CD4-positive, alpha-beta T cell treated with Interleukin-12 subunit alpha and Interleukin-12 subunit beta, for 1 hour (primary cell): ENCODE measurements at places on chromosomes 7 and 10.

- no peak for DNase-seq
Observed at GRCh38 chr7:140526787-140527664, 47.7 kb upstream of the MKRN1 start.

GRCh38 chr10:49500412-49500811, 38.5 kb downstream of the ERCC6 start:
- DNase-seq, result no peak

GRCh38 chr7:94115316-94115715, 111.2 kb upstream of the BET1 start:
- DNase-seq, result no peak

DNA sequence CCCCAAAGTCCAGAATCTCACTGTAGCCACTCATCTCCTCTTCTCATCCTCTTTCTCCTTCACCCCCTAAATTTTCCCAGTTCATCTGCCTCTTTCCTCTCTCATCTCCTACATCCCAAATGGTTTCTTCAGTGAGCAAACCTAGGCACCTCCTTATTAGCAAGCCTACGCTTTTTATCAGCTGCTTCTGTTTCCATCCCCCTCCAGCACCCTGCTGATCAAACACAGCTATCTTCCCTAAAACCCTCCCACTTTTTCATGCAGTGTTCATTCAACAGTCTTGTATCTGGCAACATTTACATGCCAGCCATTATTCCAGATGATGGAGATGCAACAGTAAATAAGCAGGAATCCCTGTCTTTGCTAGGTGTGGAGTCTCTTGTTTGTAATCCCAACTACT, 3.3 kb upstream of the ABRAXAS2 start:
- no peak for DNase-seq

GRCh38 chr7:158094046-158094445, 493.6 kb downstream of the PTPRN2 start:
- DNase-seq, result no peak

DNA sequence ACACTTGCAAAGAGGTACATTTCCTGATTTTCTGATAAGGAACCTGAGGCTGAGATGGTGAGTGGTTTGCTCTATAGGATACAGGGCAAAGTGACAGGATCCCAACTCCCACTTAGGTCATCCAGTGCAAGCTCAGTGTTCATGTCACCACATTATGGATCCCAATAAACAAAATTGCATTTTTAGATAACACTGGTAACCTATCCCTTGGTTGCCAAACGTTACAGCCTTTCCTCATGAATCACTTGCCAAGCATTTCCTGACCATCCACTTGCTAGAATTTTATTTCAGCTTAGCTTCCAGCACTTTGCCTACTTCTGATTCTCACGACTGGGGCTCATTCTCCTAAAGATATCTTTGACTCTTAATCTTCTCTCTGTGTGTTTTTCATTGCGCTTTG, 131.4 kb upstream of the ODAD2 start:
- no peak for DNase-seq

GRCh38 chr7:54877683-54878082, 118.7 kb upstream of the SEC61G start:
- DNase-seq, result no peak

- no peak for DNase-seq
Observed at GRCh38 chr7:139650429-139651100, 127.1 kb downstream of the CLEC2L start.

- DNase-seq, result no peak
Observed at GRCh38 chr7:140640060-140640637, 464 bp downstream of the DENND2A start.

DNA sequence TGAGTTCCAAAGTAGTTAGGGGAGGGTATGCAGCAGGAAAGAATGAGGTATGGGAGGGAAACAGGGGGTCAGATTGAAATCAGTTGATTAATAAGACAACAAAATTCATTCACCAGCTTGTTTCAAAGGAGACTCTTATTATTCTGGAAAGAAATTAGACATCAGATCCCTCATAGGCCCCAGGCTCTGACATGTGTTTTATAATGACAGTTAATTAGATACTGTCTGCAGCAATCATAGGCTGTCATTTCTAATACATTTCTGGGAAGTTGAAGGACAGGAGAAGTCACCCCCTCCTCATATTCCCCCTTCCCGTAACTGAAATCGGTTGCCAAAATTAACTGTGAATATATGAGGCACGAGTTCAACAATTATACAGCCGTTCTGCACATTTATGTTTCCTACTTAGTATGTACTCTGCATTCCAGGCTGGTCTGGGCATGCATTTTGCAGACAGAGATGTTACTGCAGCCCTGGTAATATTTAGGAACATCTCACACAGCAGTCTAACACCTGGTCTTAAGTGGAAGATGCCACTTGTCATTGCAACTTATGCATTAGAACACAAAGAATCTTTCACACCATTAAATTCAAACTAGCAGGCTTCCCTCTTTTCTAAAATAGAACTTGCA, 355.2 kb upstream of the LRGUK start:
- DNase-seq, result no peak

- no peak for DNase-seq
Observed at GRCh38 chr7:70183278-70183677, 585.0 kb downstream of the AUTS2 start.

GRCh38 chr10:133332936-133333699, 3.6 kb downstream of the CALY start:
- no peak for DNase-seq

DNA sequence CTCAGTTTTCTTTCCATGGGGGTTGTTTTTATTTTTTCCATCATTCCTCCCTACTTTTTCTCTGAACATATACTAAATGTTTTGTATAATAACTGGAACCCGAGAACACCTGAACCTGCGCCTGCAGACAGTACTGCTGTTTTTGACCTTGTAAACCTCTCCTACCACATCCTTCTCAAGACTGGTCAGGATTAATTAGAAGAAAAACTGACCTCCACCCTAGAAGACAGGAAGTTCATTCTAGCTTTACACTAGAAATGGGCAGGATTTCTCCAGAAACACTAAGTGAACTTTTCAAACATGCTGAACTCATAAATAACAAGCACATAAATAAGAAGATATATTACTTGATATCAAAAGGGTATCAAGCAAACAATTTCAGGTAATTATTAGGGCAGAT, 751 bp upstream of the HYCC1 start:
- no peak for DNase-seq

DNA sequence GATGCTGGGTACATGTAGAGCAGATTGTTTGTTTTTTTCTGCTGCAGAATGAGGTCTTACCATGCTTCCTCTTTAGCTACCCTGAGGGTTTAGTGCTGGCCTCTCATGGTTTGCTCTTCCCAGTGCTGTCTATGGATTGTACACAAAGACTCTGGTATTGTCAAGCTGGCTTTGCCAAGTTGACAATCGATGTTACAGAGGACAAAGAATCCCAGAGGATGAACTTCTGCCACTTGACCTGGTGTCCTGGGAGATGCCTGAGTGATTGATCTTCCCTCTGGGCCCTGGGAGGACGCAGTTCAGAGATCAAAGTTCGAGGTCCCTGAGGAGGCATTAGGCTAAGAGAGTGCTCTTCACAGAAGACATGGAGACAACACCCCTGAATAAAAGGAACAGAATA, 865.4 kb downstream of the CCSER2 start:
- no peak for DNase-seq

DNA sequence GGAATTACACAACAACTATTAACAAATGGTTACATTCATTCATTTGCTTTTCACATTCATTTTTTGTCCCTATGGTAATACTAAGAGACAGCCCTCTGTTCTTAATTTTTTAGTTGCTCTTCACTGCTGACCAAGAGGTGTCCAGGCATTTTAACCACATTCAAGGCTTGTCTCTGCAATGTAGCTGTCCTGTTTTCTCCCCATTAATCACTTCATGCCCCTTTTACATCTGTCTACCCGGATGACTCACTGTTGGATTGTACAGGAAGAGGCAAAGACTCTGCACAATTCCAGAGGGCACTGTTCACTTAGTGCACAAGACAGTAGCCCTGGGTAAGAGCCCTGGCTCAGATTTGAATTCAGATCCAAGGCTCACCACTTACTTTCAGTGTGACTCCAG, 168.5 kb downstream of the NOC3L start:
- no peak for DNase-seq

DNA sequence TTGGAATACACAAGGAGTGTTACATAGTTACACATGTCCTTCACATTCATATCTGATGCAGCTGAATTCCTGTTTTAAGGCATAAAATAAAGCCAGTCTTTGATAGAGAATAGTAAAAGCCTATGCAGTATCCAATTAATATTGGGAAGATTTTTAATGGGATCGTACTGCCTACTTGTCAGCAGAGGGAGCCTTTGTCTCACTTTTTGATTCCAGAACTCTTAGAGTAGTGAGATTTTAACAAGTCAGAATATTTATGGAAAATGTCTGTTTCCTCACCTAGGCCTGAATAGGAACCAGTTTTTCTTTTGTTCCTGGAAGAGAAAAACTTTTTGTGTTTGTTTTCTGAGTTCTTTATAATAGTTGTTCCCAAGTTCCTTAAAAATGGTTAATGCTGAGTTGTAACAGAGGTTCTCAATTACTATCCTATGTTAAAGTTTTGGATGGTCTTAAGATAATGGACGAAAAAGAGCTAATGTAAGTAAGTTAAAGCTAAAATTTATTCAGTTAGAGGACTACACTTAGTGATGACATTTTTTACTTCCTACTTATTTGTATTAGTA, 114.0 kb downstream of the BBS9 start:
- DNase-seq, result no peak

DNA sequence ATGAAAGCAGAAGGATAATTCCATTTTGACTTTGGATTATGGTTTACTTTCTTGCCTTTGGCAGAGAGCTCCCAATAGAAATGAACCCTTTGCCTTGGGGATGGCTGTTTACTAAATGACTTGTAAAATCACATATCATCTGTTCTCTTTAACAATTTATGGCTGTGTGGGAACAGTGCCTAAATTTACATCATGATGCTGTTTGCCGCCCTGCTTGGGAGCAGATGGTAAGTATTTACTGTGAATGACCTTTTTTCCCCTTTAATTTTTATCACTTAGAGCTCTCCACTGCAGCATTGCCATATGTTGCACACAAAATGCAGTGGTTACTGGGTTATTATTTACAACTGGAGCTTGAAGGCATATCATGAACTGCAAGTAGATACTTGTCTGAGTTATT, 13.4 kb downstream of the HEPACAM2 start:
- DNase-seq, result no peak
